ENCODE measurements at places on chromosomes 13 and 19.

DNA sequence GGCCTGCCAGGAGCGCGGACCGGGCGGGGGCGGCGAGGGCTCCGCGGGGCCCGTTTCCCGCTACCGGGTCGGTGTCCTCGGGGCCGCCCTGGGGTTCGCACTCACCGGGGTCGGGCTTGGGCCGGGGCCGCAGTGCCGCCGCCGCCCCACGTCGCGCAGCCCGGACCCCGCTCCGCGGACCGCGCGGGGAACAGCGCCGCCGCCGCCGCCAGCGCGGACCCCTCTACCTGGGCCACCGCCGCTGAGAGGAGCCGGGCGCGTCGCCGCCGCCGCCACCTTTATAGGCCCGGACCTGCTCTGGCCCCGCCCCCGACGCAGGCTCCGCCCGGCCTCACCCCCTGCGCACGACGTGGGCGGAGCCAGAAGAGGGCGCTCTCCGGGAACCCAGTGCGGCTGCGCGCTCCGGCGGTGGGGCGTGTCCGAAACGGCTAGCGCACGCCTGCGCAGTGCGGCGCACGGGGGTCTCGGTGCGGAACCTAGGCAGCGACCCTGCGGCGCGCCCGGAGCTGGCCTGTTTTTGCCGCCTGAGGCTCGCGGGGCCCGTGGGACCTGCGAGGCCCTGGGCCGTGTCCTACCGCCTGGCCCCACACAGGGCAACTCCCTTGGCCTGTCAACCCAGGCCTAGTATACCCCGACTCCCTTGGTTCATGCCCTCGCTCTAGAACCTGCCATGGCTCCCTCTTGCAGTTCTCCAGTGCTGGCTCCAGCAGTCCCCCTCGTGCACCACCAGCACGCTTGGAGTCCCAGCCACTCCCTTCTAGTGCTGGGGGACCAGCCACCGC is at the start of gene MKNK2:
Gene MKNK2, minus strand, starts transcription at position 254 of the 782 bp plus-strand sequence. CDS start 393 bp downstream, outside the sequence.
- DNase-seq = peak; percentile 88

DNA sequence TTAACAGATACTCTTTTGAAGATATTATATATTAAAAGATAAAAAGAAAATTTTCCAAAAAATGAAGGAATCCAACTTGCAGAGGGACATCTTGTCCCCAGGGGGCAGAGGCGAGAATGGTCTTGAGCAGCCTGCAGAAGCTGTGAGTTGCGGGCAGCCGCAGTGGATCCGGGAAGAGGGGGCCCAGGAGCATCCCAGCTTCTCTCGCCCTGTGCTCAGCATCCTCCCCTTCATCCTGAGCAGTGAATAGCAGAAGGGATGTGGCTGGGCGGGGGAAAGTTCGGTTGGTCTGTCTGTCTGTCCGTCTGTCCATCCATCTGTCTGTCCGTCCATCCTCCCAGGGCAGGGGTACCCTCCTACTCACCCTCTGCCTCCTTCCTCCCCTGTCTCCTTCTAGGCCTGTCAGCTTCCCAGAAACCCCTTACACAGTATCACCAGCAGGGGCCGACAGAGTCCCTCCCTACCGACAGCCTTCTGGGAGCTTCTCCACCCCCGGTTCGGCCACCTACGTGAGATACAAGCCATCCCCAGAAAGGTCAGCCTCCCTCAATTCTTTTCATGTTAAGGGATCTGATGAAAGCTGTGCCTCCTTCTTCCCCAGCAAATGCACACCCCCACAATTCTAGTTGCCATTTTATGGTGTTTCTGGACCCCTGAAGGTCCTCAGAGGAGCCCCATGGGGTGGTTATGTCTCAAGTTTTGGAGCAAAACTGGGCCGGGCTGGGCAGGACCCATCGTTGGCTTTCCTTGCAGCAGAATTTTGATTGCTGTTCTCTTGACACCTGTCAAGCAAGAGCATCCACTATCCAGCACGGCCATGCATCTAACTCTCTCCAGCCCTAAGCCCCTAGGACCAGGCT is 81.6 kb downstream of the DPF1 start:
- peak; percentile 29 for DNase-seq

GRCh38 chr13:77422724-77423123 is 95.8 kb upstream of the MYCBP2 start:
- DNase-seq = no peak

GRCh38 chr19:52665529-52665928 is 27.4 kb upstream of the ZNF83 start:
- no peak for DNase-seq

DNA sequence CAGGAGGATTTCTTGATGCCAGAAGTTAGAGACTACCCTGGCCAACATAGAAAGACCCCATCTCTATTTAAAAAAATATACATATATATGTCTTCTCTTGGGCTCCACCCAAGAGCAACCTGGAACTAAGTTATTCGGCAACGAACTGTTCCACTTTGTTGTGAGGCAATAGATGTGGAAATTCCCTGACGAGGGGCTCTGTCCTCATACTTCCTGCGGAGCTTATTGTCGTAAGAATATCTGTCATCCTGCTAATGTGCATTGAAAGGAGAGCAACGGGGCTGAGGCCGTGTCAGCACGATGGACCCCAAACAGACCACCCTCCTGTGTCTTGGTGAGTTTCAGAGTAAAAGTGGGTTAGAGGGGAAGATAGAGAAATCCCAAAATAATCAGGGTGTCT is at the start of gene FCAR:
Gene FCAR, plus strand, starts transcription at position 246 of the 400 bp plus-strand sequence. Its CDS starts 55 bp downstream, at position 301.
- DNase-seq = no peak

DNA sequence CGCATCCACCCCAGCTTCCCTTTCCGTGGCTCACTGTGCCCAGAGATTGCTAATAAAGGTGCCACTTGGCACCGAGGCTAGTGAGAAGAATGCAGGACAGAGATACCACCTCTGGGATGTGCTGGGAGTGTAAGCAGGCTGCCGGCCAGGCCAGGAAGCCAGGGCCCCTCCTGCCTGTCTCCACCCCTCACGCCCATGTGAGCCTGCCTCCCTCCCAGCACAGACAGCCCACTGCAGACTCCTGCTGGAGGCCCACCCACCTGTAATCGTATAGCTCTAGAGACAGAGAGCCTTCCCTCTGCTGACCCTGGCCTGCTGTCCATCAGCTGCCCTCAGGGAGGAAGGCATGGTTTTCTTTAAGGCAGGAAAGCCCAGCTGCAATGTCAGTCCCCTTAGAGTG is 13.9 kb downstream of the VSTM2B start:
- DNase-seq = no peak

DNA sequence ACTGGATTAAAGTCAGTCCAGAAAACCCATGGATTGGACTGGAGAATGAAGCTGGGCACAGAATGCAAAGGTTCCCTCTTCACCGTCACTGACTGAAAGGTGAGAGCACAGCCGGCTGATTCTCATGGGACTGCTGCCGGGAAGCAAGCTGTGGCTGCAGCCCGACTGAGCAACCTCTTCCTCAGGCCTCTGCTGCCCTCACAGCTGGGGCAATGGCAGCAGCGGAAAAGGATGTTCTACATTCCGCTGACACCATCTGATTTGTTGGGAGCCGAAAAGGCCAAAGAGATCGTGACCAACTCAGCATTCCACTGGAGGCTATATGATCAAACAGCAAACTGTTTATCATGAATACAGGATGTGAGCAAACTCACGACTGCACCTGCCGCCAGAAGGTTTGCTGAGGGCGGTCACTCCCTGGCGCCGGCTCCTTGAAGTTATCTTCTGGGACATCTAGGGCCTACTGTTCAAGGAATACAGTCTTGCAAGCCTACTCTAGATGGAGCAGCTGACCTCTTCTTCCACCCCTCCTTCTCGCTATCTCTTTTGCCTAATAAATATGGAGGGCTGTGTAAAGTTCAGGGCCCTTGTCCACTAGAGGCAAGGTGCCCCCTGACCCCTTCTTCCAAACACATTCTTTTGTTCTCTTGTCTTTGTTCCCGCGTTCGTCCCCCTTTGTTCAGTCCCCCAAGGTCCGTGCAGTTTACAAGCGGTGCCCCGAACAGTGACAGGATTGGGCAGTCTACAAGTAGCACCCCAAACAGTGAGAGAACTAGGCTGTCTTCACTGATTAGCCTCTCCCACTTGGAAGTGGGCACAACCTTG is 19.6 kb upstream of the SIGLEC6 start:
- DNase-seq = no peak

DNA sequence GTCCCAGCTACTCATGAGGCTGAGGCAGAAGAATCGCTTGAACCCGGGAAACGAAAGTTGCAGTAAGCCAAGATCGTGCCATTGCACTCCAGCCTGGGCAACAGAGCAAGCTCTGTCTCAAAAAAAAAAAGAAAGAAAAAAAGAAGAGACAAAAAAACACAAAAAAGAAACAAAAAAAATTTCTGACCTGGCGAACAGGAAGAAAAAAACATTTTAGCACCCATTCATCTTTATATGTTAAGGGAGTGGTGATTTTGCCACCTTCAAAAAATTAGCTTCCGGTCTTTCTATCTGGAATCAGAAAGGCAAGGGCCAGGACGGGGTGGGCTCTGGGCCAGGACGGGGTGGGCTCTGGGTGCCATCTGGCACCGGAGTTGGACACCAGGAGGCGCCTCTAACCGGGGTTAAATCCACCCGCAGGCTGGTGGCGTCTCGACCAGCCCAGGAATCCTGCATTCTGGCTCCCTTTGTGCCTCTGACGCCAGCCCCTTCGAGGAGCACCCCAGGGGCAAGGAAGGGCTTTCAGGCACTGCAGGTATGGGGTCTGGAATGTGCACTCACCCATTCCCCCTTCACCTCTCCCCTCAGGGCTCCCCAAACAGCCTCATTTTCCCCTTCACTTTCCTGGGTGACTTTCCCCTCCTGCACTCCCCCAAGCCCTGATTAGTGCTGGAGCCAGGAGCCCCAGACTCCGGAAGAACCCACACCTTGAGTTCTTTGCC is 10.4 kb upstream of the ZSWIM4 start:
- DNase-seq = peak; percentile 82

DNA sequence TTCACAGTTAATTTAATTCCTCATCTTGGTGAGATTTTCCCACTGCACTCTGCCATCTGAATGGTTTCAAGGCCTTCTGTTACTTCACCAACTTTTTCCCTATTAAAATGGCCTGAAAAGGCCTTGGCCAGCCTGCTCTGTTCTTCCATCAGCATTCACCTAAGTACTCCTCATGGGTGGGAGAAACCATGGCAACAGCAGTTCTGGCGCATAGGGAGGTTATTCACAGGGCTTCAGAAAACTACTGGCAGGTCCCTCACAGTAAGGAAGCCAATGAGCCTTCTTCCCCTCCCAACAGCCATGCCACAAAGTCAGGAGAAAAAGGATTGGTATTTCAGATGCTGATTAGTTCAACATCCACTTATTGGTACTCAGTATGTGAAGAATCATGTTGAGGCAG is 17.2 kb upstream of the GJB2 start:
- no peak for DNase-seq

DNA sequence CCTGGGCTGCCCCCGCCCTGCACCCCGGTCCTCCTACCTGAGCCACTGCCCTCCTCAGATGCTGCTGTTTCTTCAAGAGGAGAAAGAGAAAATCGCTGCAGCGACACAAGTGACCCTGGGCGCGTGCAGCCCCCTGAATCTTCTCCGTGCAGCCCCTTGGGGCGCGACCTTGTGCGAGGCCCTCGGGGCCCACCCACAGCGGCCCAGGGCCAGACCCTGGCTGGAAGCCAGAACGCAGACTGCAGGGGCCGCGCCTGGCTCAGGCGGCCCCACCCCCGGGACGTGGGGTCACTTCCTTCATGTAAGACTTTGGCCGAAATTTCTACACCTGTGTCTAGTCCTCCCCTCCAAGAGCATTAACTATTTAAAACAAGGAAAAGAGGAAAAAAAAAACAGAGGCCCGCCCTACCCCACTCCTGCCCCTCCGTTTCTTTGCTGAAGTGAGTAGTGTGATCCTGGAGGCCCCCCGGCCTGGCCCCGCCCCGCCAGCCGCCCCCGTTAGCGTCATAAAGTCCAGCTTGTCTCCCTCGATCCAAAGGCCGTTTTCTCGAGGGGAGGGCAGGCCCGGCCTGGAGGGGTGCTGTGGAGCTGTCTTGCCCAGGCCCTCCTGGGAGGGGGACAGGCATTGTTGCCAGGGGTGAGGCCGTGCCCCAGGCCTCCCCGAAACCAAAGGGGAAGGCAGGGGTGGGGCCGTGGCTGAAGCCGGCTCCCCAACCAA is 35.3 kb downstream of the BTBD2 start:
- no peak for DNase-seq

GRCh38 chr13:94987869-94988268 is 275.5 kb upstream of the SOX21 start:
- DNase-seq = no peak

GRCh38 chr19:1400281-1401137 is 833 bp downstream of the GAMT start:
- peak; percentile 87 for DNase-seq

- DNase-seq = no peak
Measured at GRCh38 chr19:49863935-49864320, 3.4 kb downstream of the PNKP start.

DNA sequence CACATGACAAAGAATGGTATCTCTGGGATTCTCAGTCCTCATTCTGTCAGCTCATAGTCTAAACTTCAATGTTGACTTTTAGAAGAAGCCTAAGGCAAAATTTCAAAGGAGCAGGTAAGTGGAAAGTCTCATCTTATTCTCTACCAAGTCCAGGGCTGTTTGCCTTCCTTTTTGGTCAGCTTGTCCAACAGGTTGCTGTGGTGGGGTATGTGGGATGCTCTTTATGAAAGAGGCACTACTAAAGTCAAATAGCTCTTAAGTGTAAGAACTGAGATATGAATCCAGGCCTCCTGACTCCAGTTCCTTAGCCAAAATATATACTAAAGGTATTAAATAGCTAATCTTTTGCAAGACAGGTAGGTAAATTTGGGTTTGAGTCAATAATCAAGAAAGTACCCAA is 540.6 kb upstream of the SPRY2 start:
- DNase-seq = no peak

DNA sequence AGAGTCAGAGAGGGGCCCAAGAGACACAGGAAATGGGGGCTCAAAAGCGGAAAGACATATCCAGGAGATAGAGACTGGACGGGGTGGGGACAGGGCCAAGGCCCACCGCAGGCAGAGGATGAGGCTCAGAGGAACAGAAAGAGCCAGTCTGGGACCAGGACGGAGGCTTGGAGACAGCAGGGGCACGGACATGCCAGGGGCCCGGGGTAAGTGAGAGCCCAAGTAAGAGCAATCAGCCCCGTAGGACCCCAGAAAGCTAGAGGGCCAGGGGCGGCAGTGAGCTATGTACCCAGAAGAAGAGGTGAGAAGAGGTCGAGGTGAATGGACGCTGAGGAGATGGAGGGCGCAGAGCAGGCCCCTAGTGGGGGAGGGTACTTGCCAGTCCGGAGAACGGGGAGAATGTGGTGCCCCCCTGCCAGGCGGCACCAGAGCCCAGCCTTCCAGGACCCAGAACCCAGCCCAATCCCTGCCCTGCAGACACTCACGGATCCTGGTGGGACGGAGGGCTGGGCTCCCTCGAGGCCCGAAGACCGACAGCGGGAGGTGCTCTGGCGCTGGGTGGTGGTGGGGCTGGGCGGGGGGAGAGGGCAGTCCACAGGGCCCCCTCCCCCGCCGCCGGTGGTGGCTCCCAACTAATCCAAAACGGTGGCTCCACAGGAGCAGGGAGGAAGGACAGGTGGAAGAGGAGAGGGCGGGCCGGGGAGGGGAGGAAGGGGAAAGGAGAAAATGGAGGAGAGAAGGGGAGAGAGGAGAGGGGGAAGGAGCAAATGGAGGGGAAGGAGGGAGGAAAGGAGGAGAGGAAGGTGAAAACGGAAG is 1.0 kb downstream of the GRIK5 start:
- no peak for DNase-seq

GRCh38 chr13:21550918-21551317 is 53.1 kb downstream of the MICU2 start:
- no peak for DNase-seq

Measured in body of pancreas (tissue), 4 donors.